Left ventricle myocardium inferior (tissue), 1 donor: ENCODE measurements at places on chromosomes 6 and 20. TPM values are rescaled to one million over a fixed set of nuclear protein-coding genes. Genes with fewer than 3 reads are reported as not detected.

DNA sequence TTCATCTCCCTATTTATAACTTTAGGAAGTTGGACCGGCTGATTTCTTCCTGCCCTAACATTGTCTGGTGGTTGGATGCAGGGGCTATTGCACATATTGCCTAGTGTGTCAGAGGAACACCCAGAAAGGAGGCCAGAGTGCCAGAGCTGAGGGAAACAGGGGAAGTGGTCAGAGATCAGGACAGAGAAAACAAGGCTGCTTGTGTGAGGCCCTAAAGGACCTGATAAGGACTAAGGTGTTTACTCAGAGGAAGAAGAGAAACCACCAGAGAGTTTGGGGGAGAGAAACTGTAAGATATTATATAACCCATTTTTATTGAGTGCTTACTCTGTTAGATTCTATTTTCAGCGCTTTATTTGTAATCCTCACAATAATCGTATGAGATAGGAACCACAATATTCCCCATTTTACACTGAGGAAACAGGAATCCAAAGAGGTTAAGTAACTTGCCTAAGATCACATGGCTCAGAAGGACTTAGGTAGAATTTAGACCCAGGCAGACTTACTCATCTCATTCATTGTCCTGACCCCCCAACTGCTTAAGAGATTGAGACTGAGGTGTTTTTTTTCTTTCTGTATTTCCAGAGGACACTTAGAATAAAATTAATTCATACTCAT lies 54.0 kb upstream of the REV3L start:
- no peak for DNase-seq

DNA sequence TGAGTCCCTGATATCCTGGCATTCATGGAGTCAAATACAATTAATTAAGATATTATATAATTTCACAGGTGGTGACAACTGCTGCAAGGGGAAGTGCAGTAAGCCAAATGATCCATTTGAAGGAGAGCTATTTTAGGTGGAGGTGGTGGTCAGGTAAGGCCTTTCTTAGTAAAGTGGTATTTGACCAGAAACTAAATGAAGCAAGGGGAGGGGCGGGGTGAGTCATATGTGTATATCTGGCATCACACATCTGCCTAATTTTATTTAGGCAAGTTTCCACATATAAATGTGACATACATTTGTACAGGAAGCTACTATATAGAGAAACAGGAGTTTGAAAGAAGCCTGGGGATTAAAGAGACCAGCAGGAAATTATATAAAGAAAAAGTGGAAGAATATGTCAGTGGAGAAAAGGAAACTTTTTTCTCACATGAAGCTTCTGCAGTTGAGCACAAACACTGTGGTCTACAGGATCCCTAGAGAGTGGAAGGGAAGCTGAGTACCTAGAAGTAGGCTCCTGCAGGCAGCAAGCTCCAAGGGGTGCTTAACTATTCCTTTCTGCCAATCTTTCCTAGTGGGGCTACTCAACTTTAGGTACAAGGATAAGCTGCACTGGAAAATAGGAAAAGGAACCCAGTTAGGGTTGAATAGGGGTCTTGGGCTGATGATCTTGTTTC lies 99.6 kb downstream of the OGFRL1 start:
- DNase-seq = no peak

The SLC13A3 gene
- total RNA-seq = 0.30 TPM

GRCh38 chr20:18790787-18791186 lies 22.8 kb upstream of the SCP2D1 start:
- DNase-seq = no peak

The KCNK16 gene
- not detected for total RNA-seq
